ENCODE measurements at places on chromosomes 1 and 21.

DNA sequence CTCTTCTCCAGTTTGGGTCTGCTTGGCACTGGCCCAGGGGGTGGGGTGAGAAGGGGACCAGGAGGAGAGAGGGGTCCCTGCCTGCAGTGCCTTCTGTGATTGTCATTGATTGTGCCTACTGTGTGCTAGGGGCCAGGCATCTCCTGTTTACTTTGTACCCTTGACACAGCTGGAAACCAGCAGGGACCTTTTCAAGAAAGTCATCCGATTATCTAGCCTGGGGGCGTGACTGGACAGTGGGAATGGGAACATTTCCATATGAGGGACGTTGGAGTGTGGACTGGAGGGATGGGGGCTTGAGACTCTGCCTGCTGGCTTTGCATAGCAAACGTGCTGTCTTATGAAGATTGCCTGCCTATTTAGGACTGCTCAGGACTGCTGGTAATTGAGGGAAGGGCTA is 19.8 kb upstream of the DMBX1 start:
- DNase-seq, result no peak

GRCh38 chr1:190168116-190168892 is 309.4 kb downstream of the BRINP3 start:
- DNase-seq, result no peak

GRCh38 chr1:171140956-171141687 is 44.0 kb upstream of the FMO2 start:
- DNase-seq, result no peak

DNA sequence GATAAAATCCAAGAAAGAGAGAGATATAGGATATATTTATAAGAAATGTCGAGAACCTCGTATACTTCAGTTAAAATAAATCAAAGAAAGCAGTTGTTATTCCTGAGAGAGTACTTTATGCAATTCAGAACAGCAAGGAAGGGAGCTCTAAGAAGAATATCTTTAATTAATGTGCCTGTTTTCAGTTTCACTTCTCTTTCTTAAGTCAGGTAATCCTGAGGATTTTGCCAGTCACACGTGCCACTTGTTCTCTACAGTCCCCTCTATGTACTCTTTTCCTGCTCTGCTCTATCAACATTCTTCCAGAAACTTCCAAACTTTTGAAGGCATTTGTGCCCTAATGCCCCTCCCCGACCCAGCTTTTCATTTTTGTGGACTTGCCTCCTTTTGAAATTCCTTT is 211.9 kb downstream of the AKT3 start:
- no peak for DNase-seq

- DNase-seq, result no peak
Measured at GRCh38 chr1:111813440-111814304, 58.0 kb downstream of the DDX20 start.

- DNase-seq, result no peak
Measured at GRCh38 chr1:8086055-8086454, 59.9 kb upstream of the ERRFI1 start.

GRCh38 chr1:201988601-201989000 is 6.2 kb downstream of the RNPEP start:
- no peak for DNase-seq

- DNase-seq, result peak; percentile 7
Measured at GRCh38 chr1:200535605-200536004, 84.9 kb downstream of the KIF14 start.

DNA sequence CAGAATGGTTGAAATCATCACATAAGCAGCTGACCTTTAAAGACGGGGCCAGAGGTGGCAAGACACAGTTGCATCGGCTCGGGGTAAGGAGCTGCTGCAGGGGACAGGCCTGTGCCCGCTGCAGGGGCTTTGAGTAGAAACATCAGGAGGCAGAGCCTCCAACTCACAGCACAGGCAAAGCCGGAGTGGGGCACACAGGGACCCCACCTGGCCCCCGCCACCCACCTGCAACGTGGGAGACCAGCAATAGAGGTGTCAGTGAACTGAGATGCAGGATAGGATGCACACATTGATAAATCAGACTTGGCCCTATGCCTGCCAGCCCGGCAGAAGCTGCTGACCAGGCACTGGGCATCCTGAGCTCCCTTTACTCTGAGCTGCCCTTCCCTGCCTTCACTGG is 257.2 kb downstream of the NPHP4 start:
- no peak for DNase-seq

GRCh38 chr1:209585672-209586071 is 2.2 kb downstream of the CAMK1G start:
- no peak for DNase-seq
